ENCODE measurements at places on chromosomes 2 and 18.
A peak's percentile ranks its signal among the peaks of the same experiment; 100 is the strongest.

DNA sequence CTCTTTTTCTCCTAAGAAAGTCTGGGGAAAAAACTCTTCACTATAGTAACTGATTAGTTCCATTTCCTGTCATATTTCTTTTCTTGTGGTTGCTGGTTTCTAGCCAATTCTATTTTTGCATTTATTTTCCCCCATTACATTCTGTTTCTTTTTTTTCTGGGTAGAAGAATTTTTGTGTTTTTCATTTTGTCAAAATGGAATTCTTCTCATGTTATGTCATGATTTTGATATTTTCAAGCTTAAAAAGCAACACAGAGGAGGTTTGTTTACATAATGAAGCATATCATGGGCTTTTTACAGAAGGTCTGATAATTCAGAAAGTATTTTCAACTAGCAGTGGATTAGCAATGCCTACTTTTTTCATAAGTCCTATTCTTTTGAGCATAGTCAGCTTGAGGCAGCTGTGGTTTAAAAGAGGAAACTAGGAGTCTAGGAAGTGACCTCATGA lies 102.0 kb downstream of the MAP2 start:
- peak; percentile 87 for DNase-seq

- no peak for DNase-seq
Observed at GRCh38 chr2:127655209-127656073, 9.5 kb downstream of the GPR17 start.

DNA sequence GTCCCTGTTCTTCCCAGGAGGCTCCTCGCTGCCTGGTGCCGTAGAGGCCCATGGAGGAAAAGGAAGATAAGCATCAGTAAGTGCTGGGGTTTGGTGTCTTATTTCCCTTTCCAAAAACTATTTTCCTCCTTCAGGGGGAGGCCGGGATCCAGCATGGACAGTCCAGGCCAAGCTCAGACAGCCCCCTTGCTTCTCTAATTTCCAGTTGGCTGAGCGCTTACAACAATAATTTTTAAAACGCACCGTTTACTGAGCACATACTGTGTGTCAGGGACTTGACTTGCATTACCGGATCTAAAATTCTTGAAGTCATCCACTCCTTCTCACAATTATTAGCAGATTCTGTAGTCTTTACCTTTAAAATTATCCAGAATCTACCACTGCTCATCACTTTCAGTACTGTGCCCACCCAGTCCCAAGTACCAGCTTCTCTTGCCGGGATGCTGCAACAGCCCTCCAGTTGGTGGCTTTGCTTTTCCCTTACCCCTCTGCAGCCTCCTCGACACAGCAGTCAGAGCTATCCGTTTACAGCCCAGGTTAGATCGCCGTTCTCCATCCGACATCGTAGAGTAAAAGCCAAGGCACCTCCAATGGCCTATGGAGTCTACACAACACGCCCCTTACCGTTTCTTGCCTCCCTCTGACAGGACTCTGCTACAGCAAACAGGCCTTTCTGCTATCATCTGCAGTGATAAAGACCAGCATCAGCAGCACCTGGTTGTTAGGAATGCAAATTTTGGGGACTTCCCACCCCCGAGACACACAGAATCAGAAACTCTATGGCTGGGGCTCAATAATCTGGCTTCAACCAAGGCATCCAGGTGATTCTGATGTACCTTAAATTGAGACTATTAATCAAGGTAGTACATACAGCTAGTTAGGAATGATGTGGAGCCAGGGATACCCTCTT lies 75.2 kb upstream of the TSPYL6 start:
- DNase-seq, result no peak

GRCh38 chr18:63579616-63580015 lies 7.5 kb upstream of the SERPINB13 start:
- no peak for DNase-seq
